ENCODE measurements at places on chromosomes 4 and X. TPM values are rescaled to one million over a fixed set of nuclear protein-coding genes. Genes with fewer than 3 reads are reported as not detected.
A peak's percentile ranks its signal among the peaks of the same experiment; 100 is the strongest.

DNA sequence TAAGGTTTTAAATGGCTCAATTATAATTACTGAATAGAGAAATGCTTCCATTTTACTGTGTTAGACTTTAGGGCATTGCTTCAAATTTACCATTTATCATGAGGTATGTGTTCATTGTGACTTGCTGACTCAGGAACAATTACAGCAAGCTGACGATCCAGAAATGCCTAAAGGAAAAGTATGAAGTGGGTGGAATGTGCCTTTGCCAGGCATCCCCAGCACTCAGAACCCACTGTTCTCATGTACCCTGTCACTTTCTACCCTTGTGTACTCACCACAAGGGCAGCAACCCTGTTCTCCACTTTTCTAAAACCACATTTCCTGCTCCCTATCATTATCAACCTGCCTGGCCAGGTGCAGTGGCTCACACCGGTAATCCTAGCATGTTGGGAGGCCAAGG, 41.5 kb downstream of the QRFPR start:
- DNase-seq, result no peak
- no peaks in the 10 kb centered on the region for H3K36me3 ChIP-seq
- H3K27me3 ChIP-seq, result no peaks in the 10 kb centered on the region
- H3K4me1 ChIP-seq, result no peaks in the 10 kb centered on the region
- H3K27ac ChIP-seq, result no peak overlapping the region

The ING2 gene
- total RNA-seq, result 4.3 TPM

The ARMCX1 gene
- 0.42 TPM for total RNA-seq

DNA sequence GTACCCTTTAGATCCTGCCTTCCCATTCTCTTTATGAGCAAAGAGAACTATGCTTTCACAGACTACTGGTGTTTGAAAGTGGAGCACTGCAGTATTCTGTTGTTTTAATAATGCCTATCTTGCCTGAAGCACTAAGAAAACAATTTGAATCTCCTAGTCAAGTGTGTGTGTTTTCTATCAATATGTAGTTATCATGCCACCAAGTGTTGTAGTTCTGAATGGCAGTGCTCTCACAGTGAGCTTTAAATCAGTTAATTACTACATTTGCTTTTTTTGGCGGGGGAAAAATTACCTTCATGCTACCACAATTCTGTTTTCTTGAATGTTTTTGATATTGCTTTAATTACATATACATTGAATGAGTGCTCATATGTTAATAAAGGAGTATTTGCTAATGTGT, 143.6 kb upstream of the FAM47A start:
- no peaks in the 10 kb centered on the region for H3K27me3 ChIP-seq
- DNase-seq, result no peak
- no peaks in the 10 kb centered on the region for H3K4me1 ChIP-seq
- H3K27ac ChIP-seq, result no peak overlapping the region
- H3K36me3 ChIP-seq, result no peaks in the 10 kb centered on the region

- no peak overlapping the region for H3K4me3 ChIP-seq
- no peak for DNase-seq
- no peaks in the 10 kb centered on the region for H3K4me1 ChIP-seq
- no peaks in the 10 kb centered on the region for H3K36me3 ChIP-seq
- no peaks in the 10 kb centered on the region for H3K27me3 ChIP-seq
Observed at GRCh38 chr4:8540072-8540471, 40.1 kb upstream of the GPR78 start.

DNA sequence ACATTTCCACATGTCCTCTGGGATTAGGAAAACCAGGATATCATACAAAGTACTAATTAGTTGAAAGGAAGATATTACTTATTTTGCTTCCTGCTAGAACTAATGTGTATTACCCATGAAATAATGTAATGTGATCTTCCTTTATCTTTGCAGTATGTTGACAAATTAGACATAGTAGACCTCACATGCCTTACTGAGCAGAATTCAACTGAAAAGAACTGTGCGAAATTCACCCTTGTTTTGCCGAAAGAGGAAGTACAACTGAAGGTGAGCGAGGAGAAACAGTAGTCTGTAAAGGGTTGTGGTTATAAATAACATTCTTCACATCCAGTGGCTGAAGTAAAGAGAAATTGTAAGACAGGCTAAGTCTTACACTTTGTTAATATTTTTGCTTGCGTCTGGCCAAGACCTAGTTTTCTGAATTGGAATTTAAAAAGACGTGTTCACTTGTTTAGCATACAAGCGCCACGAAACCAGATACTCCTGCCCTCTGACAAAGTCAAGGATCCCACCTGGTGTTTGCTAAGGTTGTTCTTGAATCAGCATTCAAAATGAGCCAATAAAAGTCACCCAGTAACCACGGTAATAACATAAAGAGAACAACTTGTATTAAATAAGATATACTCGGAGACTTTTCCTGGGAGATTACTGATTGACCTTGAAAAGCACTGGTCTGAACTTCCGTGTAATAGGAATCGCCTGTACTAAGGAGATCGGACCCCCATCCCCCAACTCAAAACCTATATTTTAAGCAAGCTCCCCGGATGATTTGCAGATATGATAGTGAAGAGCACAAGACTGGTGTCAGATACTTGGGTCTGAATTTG, 16.9 kb downstream of the STAP1 start:
- H3K36me3 ChIP-seq, result peaks cover 58% of the 10 kb centered on the region
- no peaks in the 10 kb centered on the region for H3K27me3 ChIP-seq
- DNase-seq, result no peak
- peak overlapping the region; percentile 71 for H3K4me3 ChIP-seq

- H3K27me3 ChIP-seq, result no peaks in the 10 kb centered on the region
- no peaks in the 10 kb centered on the region for H3K4me1 ChIP-seq
- no peak for DNase-seq
- no peak overlapping the region for H3K4me3 ChIP-seq
- H3K27ac ChIP-seq, result no peak overlapping the region
- no peaks in the 10 kb centered on the region for H3K36me3 ChIP-seq
Observed at GRCh38 chr4:41160012-41160789, 54.1 kb downstream of the APBB2 start.

GRCh38 chr4:17094876-17095210, 196.4 kb upstream of the LDB2 start:
- no peak for DNase-seq
- no peak overlapping the region for H3K27ac ChIP-seq
- no peak overlapping the region for H3K4me3 ChIP-seq
- H3K4me1 ChIP-seq, result no peaks in the 10 kb centered on the region

DNA sequence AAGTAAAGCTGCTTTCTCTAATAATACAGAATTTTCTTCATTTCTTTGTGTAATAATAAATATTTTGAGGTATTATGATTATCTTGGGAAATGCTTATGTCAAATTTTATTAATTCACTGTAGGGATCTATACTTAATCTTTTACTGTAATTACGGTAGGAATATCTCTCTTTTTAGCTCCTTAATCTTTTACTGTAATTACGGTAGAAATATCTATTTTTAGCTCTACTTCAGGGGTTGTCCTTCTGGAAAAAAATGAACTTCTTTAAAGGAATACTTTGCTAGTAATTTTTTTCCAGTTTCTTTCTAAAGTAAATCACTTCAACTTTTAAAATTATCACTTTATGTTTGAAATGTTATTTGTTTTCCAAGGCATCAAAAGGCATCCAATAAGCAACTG, 2229.4 kb upstream of the AGA start:
- H3K27me3 ChIP-seq, result no peaks in the 10 kb centered on the region
- no peaks in the 10 kb centered on the region for H3K4me1 ChIP-seq
- no peak overlapping the region for H3K4me3 ChIP-seq
- DNase-seq, result no peak
- H3K27ac ChIP-seq, result no peak overlapping the region
- no peaks in the 10 kb centered on the region for H3K36me3 ChIP-seq

The STARD8 gene
- total RNA-seq, result 0.05 TPM

The RASSF6 gene
- total RNA-seq, result 4.0 TPM

- H3K36me3 ChIP-seq, result no peaks in the 10 kb centered on the region
- H3K27ac ChIP-seq, result no peak overlapping the region
- no peak overlapping the region for H3K4me3 ChIP-seq
- peaks cover 2% of the 10 kb centered on the region for H3K4me1 ChIP-seq
- no peak for DNase-seq
Observed at GRCh38 chrX:31038575-31039326, 33.1 kb downstream of the FTHL17 start.

- H3K27me3 ChIP-seq, result peaks cover 26% of the 10 kb centered on the region
- no peak for DNase-seq
- peak overlapping the region; percentile 37 for H3K4me3 ChIP-seq
- H3K27ac ChIP-seq, result no peak overlapping the region
- peaks cover 14% of the 10 kb centered on the region for H3K4me1 ChIP-seq
Observed at GRCh38 chrX:23332101-23332887, 2.4 kb upstream of the PTCHD1 start.

DNA sequence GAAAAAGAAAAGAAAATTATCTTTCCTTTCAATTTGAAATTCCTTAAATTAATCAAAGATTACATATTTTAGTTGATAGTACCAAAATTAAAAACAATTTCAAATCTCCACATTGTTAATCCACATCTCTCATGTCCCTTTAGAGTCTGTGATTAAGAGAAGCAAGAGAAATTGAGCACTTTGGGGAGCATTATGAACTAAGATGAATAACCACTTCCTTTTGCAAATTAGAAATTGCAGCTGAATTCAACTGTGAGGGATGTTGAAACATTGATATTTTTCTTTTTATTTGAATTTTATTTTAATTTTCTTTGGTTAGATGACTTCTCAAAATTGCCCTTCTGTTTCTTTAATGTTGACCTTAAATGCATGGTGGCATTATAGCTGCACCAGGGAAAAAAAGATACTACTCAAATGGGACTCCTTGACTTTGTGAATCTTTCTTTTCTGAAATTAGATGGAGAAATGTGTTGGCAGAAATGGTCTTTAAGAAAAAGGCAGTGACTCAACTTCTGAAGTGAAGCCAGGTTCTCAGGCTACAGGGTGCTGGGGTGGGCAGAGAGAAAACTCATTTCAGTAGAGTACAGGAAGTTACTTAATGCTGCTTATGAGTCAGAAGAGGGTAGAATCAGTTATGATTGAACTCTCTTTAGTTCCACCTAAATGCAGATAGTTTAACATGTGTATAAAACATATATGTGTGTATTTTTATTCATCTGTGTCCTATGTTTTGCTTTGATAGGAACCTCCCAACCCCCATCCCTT, 92.0 kb upstream of the TNIP3 start:
- no peaks in the 10 kb centered on the region for H3K4me1 ChIP-seq
- no peak overlapping the region for H3K27ac ChIP-seq
- no peak for DNase-seq
- no peaks in the 10 kb centered on the region for H3K27me3 ChIP-seq
- H3K4me3 ChIP-seq, result no peak overlapping the region
- no peaks in the 10 kb centered on the region for H3K36me3 ChIP-seq

The SSX4 gene
- total RNA-seq, result not detected

DNA sequence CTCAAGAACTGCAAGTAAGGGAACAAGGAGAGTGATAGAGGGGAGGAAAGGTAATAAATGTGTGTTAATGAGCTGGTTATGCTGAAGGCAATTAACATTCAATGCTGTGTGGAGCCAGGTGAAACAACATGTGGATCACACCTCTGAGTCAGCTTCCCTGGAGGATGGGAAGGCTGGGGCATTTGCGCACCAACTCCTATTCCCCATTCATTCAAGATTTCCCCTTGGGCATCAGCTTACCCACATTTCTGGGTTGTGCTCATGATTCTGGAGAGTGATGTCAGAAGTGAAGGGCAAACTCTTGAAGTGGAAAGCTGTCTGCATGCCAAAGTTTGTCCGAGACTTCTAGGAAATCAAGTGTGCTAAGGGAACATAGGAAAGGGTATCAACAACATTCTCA, 461.4 kb downstream of the MID1IP1 start:
- no peak for DNase-seq
- no peak overlapping the region for H3K27ac ChIP-seq
- no peaks in the 10 kb centered on the region for H3K36me3 ChIP-seq
- peaks cover 4% of the 10 kb centered on the region for H3K4me1 ChIP-seq

DNA sequence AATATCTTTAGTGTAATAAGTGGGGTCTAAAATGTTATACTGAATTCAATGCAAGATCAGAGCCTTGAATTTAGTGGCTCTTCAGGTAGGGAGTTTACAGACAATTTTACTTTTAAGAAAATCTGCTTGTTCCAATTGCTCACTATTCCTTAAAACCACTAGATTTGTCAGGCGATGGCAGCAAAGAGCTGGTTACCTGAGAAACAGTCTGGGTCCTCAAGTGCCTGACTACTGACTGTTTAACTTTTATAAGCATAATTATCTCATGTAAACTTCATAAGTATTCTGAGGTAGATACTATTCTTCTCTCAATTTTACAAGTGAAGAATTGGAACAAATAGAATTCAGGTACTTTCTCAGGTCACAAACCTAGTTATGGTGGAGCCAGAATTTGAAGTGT, 84.3 kb downstream of the RRAGB start:
- H3K27me3 ChIP-seq, result no peaks in the 10 kb centered on the region
- no peak overlapping the region for H3K4me3 ChIP-seq
- no peak for DNase-seq
- peaks cover 6% of the 10 kb centered on the region for H3K4me1 ChIP-seq
- H3K36me3 ChIP-seq, result no peaks in the 10 kb centered on the region
- H3K27ac ChIP-seq, result no peak overlapping the region

DNA sequence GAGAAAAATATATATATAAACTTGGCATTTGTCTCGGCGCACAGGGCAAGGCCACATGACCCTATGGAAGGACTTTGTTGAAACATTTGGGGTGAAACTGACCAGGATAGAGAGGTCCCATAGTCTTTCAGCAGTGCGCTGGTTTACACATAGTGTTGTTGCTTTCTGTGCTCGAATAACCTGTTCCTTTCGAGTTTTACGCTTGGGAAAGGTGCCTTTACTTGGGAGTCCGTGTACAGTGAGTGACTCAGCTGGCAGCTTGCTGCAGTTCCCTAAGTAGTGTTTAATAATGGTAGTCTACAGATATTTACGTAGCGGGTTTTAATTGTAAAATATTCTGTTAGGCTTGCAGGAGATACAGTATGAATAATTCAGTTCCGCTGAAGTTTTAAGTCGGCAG, 578 bp downstream of the APOOL start:
- peak overlapping the region; percentile 71 for H3K27ac ChIP-seq
- peak overlapping the region; percentile 89 for H3K4me3 ChIP-seq
- H3K4me1 ChIP-seq, result peaks cover 15% of the 10 kb centered on the region
- DNase-seq, result no peak

The ETDA gene
- total RNA-seq, result not detected

The MXRA5 gene
- not detected for total RNA-seq

The TIMP1 gene
- 6.7 TPM for total RNA-seq

- H3K4me3 ChIP-seq, result peak overlapping the region; percentile 48
- H3K36me3 ChIP-seq, result no peaks in the 10 kb centered on the region
- no peaks in the 10 kb centered on the region for H3K27me3 ChIP-seq
- H3K27ac ChIP-seq, result peak overlapping the region; percentile 81
- no peak for DNase-seq
Observed at GRCh38 chrX:37824491-37825214, 22.7 kb downstream of the DYNLT3 start.

The PLXNB3 gene
- total RNA-seq, result not detected

DNA sequence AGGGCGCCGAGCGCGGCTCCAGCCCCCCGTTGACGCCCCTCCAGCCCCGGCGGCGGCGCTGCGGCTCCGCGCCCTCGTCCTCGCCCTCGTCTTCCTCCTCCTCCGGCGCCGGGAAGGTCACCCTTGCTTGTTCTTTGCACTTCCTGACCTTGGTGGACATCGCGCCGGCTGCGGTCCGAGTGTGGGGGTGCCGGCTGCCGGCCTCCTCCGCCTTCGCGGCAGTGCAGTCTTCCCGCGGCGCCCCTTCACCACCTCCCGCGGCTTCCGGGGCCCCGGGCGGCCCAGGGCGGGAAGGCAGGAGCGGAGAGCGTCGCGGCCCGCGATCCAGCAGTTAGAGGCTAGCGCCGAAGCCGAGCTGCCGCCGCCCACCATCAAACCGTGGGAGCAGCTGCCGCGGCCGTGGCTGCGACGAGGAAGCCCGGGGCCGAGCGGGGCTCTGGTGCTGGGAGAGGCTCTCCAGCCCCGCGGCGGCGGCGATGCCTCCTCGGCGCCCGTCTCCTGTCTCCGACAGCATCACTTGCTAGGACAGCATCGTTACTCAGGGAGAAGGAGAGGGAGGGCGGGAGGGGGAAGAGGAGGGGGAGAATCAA, at the start of gene TRPC3:
Gene TRPC3 (minus strand): TSS at position 540 of the 590 bp plus-strand sequence. CDS start 380 bp downstream, at position 160.
- peaks cover 14% of the 10 kb centered on the region for H3K4me1 ChIP-seq
- no peak within 1 kb of the TSS for H3K27ac ChIP-seq
- no peaks in the 10 kb centered on the region for H3K36me3 ChIP-seq
- peak; percentile 32 for DNase-seq
- peaks cover 39% of the 10 kb centered on the region for H3K27me3 ChIP-seq

Measured in activated B cell treated with CpG ODN at 0.5 μM for 24 hours (primary cell).